ENCODE measurements at places on chromosomes 7 and 10.

DNA sequence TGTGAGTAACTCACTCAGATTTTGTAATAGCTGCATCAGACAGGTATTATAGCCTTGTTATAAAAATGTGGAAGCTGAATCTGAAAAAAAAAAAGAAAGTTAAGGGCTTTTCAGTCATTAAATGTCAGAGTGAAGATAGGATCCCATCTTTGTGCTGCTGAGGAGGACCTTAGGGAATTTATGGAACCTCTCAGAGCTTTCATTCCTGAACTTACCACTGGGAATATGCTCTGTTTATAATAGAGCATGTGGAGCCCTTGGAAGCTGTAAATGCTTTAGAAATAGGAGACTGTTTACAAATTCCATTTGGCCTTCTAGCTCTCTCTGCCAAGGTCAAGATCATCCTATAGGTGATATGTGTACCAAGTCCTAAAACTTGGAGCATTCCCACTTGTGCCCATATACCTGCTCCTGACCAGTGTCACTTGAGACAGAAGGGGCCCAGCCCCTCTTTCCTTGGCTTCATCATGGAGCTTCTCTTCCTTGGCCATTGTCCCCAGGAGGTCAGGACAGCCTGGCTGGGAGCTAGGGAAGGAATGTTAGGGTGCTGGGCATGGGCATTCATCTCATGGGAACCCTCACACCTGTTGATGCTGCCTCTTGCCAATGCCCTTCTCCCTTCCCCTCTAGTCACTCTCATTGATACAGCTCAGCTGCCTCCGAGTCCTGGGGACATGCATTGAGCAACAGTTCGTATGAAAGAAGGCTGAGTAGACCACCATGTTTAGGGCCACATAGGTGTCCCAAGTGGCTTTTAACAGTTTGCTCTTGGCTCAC is 105.3 kb downstream of the LRRC18 start:
- no peak for DNase-seq

DNA sequence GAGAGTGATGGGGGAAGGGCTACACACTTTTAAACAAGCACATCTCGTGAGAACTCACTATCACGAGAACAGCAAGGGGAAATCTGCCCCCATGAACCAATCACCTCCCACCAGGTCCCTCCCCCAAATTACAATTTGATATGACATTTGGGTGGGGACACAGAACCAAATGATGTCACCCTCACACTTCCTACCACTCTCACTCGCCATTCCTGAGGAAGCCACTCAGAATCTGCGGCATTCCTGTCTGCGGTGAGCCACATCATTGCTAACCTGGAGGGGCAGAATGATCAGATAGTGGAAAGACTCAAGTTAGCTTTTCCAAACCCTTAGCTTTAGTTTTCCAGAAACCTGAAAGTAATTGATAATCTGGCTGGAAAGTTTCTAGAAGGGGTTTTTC is 66.9 kb downstream of the MYO3A start:
- no peak for DNase-seq

DNA sequence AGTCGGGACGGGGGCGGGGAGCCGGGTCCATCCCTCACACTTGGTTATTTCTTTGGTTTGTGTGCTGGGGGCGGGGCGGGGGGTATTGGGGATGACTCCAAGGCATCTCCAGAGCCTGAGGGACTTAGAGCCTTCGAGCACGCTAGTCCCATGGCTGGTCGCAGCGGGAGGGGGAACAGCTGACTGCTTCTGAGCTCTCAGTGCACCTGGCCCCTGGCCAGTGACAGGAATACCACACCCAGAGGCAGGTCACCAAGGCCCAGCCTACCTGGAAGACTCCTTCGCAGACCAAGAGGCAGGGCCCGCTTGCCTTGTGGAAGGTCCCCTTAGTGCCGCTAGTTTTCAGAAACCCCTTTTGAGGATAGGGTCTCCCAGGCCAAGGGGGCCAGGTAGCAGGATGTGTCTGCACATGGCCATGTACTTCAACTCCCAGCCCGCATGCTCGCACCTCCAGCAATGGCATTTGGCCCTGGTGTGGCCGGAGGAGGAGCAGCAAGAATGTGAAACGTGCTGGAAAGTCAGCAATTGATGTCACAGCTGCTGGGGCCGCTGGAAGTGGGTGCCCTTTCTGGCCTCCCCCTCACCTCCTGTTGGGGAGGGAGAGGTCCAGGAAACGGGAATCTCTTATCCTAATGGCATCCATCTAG is 40.3 kb downstream of the AGAP3 start:
- no peak for DNase-seq

DNA sequence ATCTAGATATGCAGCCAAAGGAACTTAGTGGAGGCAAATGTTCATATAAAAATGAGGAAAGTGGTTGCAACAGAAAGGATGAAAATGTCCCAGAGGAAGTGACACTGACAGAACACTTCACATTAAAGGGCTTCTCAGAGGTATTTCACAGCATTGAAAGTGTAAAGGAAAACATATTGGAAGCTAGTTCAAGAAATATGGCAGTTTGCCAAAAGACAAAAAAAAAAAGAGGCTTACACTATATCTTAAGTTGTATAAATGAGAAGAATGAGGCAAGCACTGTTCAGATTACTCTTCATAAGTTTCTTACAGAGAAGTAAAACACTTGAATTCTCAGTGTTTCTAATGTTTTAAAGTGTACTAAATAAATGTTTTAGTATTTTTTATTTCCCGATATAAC is 20.1 kb downstream of the RUNDC3B start:
- DNase-seq: no peak

DNA sequence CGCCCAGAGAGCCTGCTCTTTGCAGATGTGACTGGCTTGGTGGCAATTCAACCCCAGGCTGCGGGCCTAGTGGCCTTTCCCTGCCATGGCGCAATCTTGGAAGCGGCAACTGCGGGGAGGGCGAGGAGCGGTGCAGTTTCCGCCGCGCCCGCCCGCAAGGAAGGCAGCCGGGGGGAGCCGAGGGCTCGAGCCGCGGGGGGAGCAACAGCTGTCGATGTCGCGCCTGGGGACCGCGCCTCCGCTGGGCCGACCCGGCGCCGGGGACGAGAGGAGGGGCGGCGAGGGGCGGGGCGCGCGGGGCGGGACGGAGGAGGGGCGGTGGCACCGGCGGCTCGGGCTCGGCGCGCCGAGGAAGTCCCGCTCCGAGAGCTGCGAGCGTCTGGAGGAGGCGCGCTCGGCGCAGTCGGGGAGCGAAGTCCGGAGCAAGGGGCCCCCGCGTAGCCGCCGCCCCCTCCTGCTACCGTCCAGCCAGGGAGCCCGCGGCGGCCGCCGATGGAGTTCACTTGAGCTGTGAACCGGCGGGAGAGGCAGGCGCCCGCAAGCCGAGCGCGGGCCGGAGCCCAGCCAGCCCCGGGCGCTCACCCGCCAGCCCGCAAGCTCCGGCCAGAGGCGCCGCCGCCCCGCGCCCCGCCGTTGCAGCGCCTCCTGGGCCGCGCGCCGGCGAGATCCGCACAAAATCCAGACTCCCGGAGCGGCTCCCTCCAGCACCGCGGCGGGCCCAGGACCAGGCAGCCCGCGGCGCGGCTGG is 438.1 kb upstream of the GALNT17 start:
- peak; percentile 77 for DNase-seq

DNA sequence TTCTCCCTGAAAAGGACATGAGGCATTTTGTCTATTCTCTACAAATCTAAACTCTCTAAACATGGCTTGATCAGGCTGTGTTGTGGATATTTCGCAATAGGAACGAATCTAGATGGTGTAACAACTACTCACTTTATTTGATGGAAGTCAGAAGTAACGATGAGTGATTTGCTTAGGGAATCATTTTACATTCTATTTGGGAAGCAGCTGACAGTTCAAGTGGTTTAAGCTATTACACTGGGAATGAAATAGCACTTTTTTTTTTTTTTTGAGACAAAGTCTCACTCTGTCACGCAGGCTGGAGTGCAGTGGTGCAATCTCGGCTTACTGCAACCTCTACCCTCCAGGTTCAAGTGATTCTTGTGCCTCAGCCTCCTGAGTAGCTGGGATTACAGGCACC is 44.1 kb downstream of the NPY start:
- DNase-seq: no peak

DNA sequence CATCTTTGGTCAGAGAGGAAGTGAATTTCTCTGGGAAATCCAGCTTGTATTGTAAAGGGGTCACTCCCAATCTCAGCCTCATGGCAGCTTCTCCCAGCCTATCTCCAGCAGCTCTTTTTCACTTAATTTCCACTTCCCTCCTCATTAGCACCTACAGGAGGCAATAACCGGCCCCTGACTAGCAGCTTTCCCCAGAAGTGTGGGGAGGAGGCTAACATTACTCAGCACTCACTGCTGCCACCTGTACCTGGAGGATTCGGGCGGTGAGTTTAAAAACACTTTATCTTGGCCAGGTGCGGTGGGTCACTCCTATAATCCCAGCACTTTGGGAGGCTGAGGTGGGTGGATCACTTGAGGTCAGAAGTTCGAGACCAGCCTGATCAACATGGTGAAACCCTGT is 3.8 kb downstream of the NODAL start:
- DNase-seq: peak; percentile 65

- DNase-seq: no peak
Observed at GRCh38 chr10:71660313-71660712, 59.3 kb downstream of the C10orf105 start.

GRCh38 chr10:36739884-36740445 is 385.4 kb upstream of the ANKRD30A start:
- no peak for DNase-seq

GRCh38 chr10:17805921-17806577 is 3.1 kb upstream of the MRC1 start:
- no peak for DNase-seq

- DNase-seq: no peak
Observed at GRCh38 chr10:15483215-15484075, 112.4 kb upstream of the FAM171A1 start.

GRCh38 chr10:76436981-76437380 is 1005.6 kb downstream of the LRMDA start:
- no peak for DNase-seq

GRCh38 chr10:49457686-49458085 is 61.8 kb upstream of the DRGX start:
- DNase-seq: no peak

DNA sequence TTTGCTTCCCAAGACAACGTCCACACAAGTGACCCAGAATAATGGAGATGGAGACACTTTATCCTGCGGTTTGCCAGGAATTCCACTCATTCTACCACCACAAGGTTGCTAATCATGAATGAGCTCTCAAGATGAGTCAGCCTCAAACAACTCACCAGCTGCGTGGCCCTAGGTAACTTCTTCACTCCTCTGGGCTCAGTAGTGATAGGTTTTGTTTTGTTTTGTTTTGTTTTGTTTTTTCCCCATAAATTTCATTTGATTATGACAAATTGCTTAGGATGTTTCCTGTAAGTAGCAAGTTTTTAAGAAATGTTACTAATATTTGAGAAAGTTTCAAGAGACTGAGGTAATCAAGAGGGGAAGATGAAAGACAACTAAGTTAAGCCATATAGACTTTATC is 286.8 kb downstream of the PARD3 start:
- peak; percentile 73 for DNase-seq

GRCh38 chr10:31602541-31603234 is 283.7 kb downstream of the ZEB1 start:
- DNase-seq: peak; percentile 68

- DNase-seq: no peak
Observed at GRCh38 chr10:78009662-78010061, 19.7 kb downstream of the POLR3A start.

DNA sequence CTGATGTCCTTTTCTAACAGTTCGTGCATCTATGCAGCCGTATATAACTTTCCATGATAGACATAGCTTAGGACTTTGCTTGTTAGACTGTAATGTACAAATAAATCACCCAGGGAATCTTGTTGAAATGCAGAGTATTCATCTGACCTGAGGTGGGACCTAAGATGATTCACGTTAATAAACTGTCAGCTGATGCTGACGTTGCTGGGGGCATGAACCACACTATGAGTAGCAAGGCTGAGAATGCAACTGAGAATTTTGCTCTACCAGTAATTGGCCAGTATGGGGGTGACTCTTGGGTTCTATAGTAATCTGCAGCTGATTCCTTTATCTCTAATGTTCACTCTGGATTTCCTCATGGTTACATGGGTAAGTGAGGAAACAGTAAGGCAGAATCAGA is 130.1 kb upstream of the MALRD1 start:
- DNase-seq: no peak

DNA sequence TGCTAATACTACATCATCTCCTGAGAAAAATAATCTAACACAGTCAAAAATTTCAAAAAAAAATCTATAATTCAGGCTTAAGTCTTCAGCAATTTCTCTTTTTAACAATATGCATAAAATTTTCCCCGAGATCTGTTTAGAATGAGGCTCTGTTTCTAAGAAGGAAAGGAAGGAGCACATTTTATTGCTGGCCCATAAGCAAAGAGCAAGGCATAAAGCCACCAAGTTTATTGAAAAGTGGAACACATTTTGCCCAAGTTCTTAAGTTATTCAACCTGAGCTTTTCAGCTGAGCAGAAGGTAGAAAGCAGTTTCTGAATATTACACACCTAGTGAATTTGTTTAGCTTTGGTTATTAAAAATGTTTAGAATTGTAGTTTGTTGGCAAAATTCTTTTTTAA is 73.9 kb downstream of the AGMO start:
- no peak for DNase-seq

DNA sequence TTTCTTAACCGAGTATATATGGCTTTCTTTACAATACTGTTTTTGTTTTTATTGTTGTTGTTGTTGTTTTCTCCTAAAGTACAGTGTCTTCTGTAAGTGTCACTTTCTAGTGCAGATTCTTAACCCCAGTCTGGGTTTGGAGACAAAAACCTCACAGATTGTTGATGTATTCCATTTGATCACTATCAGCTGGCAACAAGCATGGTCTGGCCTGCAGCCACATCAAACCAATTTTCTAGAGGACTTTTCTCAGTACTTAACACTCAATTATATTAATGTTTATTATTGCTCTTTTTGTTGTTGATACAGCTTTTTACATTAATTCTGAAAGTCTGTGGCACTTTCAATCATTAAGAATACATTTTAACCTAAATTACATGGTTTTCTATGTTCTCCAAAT is 17.1 kb downstream of the LRRN3 start:
- DNase-seq: no peak

- DNase-seq: no peak
Observed at GRCh38 chr10:60426425-60426824, 36.8 kb upstream of the ANK3 start.

- DNase-seq: no peak
Observed at GRCh38 chr10:72353028-72353964, 1.4 kb downstream of the DNAJB12 start.

DNA sequence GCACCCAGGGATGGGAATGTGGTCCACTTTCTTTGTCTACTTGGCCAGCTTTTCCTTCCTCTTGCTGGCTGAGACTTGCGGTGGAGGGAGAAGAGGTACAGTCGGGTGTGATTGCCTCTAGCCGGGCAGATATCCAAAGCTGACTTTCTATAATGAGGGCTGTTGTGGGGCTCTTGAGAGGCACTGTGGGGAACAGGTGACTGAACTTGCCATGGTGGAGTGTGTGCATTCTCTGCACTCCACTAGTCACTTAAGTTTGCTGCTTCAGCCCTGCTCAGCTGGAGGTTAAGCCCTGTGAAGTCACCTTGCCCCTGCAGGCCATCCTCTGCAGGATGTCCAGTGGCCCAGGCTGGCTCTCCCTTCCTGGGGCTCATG is 116.6 kb downstream of the AOAH start:
- no peak for DNase-seq

GRCh38 chr7:106568002-106568679 is 92.8 kb downstream of the CCDC71L start:
- DNase-seq: no peak
